NCI-H1048 (cell line): ENCODE measurements at places on chromosomes 11 and 22.

GRCh38 chr11:118002541-118003423 is 16.6 kb downstream of the IL10RA start:
- DNase-seq: no peak

DNA sequence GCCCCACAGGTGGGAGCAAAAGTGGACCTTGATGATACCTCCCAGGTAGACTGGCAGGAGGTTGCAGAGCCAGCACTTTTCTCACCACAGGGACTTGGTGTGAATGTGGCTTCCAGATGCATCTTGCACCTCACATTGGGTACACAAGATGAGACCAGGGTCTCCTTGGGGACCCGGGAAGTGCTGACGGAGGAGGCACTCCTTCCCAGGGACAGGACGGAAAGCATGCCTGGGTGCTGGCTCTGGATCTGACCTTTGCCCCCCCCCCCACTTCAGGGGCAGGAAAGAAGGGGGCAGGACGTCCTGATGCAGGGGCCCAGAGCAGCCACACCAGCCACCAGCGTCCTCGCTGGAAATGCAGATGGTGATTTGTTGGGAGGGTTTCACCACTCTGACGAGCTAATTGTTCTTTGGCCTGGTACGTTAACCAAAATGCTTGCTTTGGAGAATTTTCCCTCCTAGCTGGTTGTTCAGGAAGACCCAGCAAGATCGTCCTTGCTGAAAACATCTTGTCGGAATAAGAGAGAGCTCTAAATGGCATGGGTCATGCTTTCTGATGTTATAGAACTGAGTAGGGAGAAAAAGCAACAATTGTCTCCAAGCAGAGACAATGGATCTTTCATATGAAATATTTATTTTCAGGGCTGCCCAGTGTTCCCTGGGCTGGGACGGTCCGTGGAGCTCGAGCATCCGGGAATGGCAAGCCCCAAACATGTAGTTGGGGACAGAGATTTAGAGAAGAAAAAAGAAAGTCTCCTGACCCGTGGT is 74.4 kb upstream of the PPARA start:
- no peak for DNase-seq

GRCh38 chr11:132080127-132080526 is 709.7 kb downstream of the NTM start:
- no peak for DNase-seq

- no peak for DNase-seq
These were observed 1.6 kb downstream of the KCNJ1 start for GRCh38 chr11:128865490-128865889.

DNA sequence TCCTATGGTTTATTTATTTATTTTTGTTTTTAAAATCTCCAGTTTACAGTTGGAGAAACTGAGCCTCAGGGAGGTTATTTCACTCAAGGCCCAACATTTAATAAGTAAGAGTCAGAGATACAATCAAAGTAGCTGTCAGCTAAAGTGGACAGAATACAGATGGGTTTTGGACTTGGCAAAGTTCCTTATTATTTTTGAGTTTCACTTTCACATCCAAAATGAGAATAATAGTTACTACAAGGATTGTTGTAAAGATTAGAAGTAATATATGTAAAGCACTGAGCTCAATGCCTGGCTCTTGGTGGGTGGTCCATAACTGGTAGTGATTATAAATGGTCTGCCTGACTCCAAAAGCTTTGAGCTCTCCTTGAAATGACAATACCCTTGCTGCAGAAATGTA is 87.5 kb upstream of the SESN3 start:
- no peak for DNase-seq
